ENCODE measurements at places on chromosomes 11 and 22. TPM values are rescaled to one million over a fixed set of nuclear protein-coding genes. Genes with fewer than 3 reads are reported as not detected.

Gene NAALADL1
- total RNA-seq: 12.2 TPM

Gene ADM
- 19.5 TPM for total RNA-seq

Gene MMP12
- total RNA-seq: 0.27 TPM

Gene KIAA1671
- 40.7 TPM for total RNA-seq

Gene POU2AF2
- total RNA-seq: not detected

Gene TBX1
- total RNA-seq: 13.5 TPM

Gene GANAB
- total RNA-seq: 228 TPM

Gene APOC3
- not detected for total RNA-seq

Gene MPPED2
- 1.5 TPM for total RNA-seq

Gene VPREB3
- not detected for total RNA-seq

Gene TMPRSS4
- total RNA-seq: 7.9 TPM

Gene EPS8L2
- 156 TPM for total RNA-seq

Gene FAM227A
- 3.4 TPM for total RNA-seq

Gene ADAMTS15
- total RNA-seq: 8.4 TPM

Gene TMEM191C
- 3.5 TPM for total RNA-seq

Gene SHISAL1
- 0.32 TPM for total RNA-seq

Gene SMC1B
- total RNA-seq: not detected

Gene IGSF22
- 2.3 TPM for total RNA-seq

Gene MYH9
- total RNA-seq: 659 TPM

Gene DUSP18
- total RNA-seq: 21.5 TPM

Gene CASP5
- total RNA-seq: 5.8 TPM

Gene SYT13
- not detected for total RNA-seq

All from lower lobe of right lung (tissue), 2 donors.